ENCODE measurements at places on chromosomes 5 and 9.

DNA sequence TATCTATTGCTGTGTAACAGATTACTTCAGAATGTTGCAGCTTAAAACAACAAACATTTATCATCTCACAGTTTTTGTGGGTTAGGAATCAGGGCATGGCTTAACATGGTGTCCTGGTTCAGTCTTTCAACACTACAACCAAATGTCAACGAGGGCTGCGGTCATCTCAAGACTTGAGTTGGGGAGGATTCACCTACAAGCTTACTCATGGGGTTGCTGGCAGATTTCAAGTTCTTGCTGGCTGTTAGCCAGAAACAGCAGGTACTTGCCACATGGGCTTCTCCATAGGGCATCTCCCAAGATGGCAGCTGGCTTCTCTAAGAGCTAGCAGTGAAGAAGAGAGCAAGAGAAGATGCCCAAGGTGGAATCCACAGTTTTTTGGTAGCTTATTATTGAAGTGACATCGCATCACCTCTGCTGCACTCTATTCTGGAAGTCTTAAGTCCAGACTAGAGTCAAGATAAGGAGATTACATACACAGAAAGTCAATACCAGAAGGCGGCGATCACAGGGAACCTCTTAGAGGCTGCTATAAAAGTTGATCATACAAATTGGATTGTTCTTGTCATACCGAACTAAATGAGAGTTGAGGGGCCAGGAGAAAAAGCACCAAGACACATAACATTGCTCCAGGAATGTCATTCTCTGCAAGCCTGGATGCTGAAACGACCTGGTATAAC, 42.2 kb downstream of the C9orf153 start:
- DNase-seq = no peak

DNA sequence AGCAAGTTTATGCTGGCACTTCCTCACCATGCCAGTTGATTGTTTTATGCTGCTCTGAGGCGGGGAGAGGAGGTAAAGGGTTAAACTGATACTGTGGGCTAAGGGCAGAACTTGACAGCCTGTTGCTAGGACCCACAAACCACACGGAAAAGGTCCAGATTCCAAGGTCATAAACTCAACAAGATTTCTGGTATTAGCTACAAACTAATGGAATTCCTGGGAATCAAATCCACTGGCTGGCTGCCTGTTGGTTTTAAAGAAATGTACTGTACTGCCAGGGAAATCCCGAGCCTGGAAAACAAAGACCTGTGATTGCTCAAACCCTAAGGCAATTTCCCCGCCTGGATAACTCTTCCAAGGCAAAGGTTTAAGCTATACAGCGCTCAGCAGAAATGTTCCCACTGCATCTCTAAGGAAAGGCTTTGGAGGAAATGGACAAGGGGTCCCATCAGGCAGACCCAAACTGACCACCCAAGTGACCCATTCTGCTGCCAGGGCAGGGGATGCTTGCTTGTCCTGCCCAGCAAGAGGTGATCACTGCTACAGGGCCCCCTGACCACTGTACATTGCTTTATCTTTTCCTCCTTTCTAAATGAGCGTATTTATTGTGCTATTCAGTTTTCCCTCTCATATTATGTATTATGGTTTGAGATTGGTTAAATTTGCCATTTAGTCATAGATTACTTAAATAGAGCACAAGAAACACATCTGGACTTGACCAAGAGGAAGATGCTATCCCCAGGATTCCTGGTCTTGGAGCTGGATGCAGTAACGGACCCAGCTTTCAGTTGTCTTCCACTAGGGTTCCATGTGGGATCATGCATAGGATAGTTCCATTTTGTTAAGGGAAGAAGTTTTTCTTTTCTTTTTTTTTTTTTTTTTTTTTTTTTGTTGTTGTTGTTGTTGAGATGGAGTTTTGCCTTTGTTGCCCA, 124.3 kb downstream of the SUSD1 start:
- no peak for DNase-seq

DNA sequence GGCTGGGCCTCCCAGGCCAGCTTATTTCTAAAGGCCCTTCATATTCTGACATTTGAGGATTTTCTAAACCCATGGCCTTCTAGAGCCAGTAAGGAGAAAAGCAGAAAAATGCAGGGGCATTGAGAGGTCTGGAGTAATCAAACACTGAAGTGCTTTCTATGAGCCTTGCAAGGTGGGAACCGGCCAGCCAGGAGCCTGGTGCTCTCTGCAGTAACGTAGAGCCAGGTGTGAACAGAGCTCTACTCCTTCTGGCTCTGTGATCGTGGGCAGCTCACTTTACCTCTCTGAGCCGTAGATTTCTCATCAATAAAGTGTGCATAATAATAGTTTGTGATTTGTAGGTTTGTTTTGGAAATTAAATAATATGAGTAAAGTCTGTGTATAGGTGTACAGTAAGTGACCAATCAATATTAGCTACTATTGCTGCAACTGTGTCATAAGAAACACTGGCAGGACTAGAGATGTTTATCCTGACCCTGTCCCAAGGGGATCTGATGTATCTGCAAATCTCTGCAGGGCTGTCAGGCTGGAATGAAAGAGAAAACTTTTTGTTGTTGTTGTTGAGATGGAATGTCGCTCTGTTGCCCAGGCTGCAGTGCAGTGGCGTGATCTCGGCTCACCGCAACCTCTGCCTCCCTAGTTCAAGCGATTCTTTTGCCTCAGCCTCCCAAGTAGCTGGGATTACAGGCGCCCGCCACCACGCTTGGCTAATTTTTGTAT, 2.7 kb downstream of the SYNPO start:
- DNase-seq = no peak

- no peak for DNase-seq
Observed at GRCh38 chr5:125258615-125259014, 512.2 kb upstream of the ZNF608 start.

DNA sequence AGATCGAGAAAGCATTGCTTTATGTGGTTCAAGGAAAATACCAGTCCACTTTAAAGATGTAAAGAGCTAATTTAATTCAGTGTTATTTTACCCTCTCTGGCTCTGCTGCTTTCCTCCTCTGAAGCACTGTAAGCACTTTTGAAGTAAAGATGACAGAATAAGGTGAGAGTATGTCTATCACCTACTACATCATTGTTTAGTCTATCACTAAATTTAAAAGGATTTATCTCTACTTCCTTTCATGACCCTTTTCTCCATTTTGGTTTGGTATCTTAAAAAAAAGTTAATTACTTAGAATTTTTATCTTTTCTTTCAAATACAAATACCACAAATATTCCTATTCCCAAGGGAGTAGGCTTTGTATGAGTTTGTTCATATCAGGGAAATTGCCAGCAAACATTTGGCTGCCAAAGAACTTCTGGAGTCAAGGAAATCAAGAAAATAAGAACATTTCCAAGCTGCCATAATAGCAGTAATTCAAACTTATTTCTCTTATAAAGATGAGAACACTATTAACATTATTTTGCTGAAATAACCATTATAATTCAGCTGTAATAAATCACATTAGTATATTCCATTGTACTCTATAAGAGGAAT, 77.8 kb downstream of the SLC38A9 start:
- no peak for DNase-seq

DNA sequence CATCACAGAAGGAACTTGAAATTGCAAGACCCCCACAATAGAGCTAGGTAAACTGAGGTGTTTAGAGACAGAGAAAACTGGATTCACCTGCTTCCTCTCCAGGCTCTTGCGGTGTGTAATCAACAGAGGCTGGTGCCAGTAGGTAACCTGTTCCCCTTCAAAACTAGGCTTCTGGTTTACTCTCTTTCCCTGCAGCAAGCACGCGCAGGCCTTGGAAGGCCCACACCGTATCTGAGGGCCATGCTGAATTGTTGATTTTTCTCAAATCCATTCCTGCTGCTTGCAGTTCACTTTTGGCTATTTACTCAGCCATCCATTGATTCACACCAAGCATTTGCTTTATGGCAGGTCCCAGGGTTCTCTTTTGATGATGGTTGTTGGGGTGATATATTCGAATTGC, 667 bp upstream of the FRRS1L start:
- no peak for DNase-seq

DNA sequence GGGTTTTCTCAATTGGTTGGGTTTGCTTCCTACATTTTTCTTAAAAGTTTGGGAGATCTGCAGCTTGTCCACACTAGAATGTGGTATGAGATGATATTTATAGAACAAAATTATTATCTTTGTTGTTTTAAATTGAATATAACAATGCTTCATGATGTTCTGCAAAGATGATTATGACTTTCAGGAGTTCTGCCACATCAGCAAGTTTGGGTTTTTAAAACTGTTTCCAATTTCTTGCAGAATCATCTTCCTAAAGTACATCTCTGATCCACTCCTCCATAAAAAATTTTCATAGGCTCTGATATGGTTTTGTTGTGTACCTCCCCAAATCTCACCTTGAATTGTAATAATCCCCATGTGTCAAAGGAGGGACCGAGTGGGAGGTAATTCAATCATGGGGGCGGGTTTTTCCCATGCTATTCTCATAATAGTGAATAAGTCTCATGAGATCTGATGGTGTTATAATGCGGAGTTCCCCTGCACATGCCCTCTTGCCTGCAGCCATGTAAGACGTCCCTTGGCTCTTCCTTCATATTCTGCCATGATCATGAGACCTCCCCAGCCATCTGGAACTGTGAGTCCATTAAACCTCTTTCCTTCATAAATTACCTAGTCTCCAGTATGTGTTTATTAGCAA, 119.1 kb upstream of the PTGER4 start:
- DNase-seq = no peak

DNA sequence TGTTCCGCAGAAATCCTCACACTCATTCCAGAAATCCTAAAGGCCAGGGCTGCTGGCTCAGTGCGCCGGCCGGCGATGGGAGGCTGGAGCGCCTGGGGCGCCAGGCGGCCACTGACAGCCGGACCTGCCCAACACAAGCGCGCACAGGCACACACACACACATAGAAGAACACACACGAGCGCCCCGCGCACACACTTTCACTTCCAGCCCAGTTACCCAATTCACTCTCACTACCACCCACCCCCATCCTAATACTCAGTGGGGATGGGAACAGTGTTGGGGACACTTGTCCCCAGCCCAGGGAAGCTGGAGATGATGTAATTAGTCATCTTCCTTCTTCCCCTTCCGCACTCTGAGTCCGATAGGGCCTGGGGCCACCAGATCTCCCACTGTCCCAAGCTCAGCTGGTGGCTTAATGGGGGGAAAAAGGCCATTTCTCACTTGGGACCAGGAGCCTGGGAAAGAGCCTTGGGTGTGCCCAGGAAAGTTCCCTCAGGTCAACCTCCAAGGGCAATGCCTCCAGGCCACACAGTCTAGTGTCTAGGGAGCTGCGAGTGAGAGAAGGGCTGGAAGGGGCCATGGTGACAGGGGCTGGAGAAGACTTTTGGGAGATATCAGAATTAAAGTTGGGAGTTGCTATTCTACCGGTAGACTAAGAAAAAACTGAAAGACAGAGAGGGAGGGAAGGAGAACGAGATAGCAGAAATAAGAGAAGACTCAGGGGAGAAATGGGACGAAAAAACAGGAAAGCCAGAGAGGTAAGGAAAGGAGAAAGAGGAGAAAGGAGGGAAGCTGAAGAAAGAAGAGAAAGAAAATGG, 1.7 kb downstream of the EBF1 start:
- no peak for DNase-seq

DNA sequence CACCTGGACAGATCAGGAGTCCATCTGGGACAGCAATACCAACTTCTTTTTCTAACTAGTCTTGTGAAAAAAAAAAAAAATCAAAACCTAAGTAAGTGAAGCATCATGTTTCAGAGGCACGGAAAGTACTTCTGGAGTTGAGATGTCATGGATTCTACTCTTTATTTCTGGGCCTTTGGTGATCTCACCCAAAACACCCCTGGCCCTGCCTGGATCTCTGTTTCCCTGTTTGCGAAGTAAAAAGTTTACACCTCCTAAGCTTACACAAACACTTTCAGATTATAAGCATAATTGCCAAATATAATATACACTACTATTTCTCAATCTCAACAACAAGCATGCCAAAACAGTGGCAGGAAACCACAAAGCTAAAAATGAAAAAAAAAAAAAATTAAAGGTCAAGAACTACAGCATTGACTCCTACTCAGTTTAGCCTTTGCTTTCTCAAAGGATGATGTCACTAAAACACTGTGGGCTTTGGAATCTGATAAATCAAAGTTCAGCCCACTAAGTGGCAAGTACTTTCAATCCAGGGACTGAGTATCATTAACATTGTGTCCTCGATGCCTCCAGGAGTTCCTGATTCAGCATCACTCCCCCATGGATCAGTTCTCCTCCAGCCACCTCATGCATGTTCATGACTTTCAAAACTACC, 291.9 kb downstream of the NFIB start:
- DNase-seq = no peak

DNA sequence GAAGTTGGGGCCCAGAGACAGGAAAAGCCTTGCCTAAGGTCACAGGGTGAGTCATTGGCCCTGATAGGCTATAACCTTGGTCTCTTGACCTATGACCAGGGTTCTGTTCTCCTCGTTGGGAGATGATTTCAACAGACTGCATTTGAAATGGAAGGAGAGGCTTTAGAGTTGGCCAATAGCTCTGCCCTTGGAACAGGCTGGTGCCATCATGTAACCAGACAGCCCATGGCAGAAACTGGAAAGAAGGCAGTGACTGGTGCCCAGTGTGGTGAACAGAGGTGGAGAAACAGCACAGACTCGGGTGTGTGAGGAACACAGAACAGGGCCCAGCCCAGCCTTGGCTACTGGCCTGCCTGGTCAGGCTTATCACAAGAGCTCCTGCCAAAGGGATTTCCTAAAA, 109.8 kb upstream of the SLC25A48 start:
- no peak for DNase-seq

- no peak for DNase-seq
Observed at GRCh38 chr9:77710316-77710715, 62.2 kb upstream of the GNA14 start.

GRCh38 chr5:142770650-142771609, 753 bp downstream of the ARHGAP26 start:
- DNase-seq = no peak

GRCh38 chr5:140113180-140113698, 670 bp upstream of the PURA start:
- no peak for DNase-seq

DNA sequence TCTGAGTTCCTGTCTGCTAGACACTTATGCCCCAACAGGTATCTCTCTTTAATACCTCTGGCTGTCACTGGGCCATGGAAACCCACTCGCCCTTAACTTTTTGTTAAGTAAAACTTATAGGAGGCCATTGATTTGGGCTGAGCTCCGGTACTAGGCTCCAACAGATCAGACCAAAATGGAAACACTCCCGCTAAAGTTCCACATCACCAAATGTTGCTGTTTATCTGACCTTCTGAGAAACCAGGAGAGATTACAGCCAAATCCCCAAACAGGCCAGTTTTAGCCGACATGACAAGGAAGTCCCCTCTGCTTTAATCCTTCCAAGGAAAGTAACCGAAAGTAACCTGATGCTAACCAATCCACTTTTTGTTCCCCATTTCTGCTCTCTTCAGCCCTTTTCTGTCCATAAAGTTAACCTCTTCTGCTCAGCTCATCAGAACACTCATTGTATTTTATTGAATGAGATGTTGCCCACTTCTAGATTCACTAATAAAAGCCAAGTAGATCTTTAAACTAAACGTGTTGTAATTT, 115.2 kb upstream of the LHFPL2 start:
- no peak for DNase-seq

- no peak for DNase-seq
Observed at GRCh38 chr5:167242701-167243100, 1048.7 kb upstream of the WWC1 start.

GRCh38 chr5:119212026-119212425, 141.1 kb downstream of the DMXL1 start:
- no peak for DNase-seq
